ENCODE measurements at places on chromosomes 5 and 9.

DNA sequence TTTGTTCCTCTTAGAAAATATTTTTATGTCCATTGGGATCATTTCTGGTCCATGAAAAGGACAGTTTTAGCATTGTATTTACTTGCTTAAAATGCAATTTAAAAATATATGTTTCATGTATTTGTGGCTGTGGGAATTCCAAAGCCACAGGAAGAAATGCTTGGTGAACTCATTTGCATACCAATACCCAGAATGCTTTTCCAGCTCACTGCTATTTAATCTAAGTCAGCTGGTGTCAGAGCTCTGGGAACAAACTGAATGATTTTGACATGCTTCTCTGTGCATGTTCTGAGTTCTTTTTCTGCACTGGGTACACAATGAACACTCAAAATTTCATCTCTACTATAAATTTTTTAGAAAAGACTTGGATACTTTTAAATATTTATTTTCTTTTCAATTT, 482.8 kb upstream of the ARRDC3 start:
- H3K27ac ChIP-seq, result no peak overlapping the region
- H3K4me1 ChIP-seq, result no peaks in the 10 kb centered on the region
- no peaks in the 10 kb centered on the region for H3K36me3 ChIP-seq
- H3K27me3 ChIP-seq, result no peaks in the 10 kb centered on the region
- no peak for DNase-seq

DNA sequence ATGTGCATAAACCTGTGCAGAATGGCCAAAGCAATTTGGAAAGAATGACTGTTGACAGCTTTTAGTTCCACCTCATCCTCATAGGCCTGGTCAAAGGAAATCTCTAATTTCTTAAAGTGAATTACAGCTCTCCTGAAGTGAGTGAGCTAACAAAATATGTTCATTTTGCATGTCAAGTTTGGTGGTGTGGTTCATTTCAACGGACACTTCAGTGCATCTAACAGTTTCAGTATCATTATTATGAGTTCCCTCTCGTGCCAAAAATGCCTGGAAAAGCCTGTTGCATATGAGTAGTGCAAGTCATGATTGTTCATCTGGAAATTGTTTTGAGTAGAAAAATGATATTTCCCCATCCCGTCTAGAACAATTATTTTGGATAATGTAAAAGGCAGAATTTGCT, 53.2 kb upstream of the HMHB1 start:
- H3K36me3 ChIP-seq, result no peaks in the 10 kb centered on the region
- no peak overlapping the region for H3K27ac ChIP-seq
- DNase-seq, result no peak
- H3K27me3 ChIP-seq, result no peaks in the 10 kb centered on the region
- H3K4me1 ChIP-seq, result no peaks in the 10 kb centered on the region

DNA sequence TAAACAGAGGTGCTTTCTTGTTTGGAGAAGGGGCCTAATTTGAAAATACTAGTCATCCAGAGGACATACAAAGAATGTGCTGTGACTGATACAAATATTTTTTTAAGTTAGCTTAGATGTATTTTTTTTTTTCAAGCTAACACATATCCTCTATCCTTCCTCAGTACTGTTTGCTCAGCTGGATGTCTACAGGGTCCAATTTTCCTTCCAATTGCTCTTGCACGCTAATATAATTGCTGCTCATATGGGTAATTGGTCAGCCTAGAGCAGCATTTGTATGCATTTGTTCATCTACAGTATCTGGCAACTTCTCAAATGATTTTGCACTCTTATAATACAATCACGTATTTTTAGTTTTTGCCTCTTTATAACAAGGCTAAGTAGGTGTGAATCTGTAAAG, 84.7 kb downstream of the ZDHHC21 start:
- no peak for DNase-seq
- no peaks in the 10 kb centered on the region for H3K27me3 ChIP-seq
- H3K4me1 ChIP-seq, result no peaks in the 10 kb centered on the region
- no peak overlapping the region for H3K27ac ChIP-seq
- H3K36me3 ChIP-seq, result no peaks in the 10 kb centered on the region

DNA sequence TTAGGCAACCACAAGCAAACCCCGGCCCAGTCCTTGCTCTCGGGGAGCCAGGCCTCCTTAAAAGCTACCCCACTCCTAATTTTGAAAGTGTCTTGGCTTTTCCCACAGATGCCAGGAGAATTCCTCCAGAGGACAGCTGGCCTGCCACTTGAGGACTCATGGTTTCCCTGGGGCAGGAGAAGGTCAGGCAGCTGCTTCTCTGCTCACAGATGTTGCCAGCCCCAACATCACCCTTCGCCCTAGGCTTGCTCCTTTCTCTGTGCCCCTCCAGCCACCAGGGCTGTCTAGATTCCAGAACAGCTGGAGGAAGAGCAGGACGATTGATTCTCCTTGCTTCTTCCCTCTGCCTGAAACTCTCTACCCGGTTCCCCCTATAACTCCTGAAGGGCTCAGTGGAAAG, 8.5 kb downstream of the GGTA1 start:
- no peak overlapping the region for H3K27ac ChIP-seq
- H3K36me3 ChIP-seq, result no peaks in the 10 kb centered on the region
- no peaks in the 10 kb centered on the region for H3K27me3 ChIP-seq
- DNase-seq, result no peak
- H3K4me1 ChIP-seq, result no peaks in the 10 kb centered on the region
- H3K4me3 ChIP-seq, result no peak overlapping the region

GRCh38 chr5:155052532-155052931, 39.0 kb downstream of the KIF4B start:
- DNase-seq, result no peak
- no peaks in the 10 kb centered on the region for H3K36me3 ChIP-seq
- H3K4me3 ChIP-seq, result no peak overlapping the region
- H3K4me1 ChIP-seq, result no peaks in the 10 kb centered on the region
- no peak overlapping the region for H3K27ac ChIP-seq

DNA sequence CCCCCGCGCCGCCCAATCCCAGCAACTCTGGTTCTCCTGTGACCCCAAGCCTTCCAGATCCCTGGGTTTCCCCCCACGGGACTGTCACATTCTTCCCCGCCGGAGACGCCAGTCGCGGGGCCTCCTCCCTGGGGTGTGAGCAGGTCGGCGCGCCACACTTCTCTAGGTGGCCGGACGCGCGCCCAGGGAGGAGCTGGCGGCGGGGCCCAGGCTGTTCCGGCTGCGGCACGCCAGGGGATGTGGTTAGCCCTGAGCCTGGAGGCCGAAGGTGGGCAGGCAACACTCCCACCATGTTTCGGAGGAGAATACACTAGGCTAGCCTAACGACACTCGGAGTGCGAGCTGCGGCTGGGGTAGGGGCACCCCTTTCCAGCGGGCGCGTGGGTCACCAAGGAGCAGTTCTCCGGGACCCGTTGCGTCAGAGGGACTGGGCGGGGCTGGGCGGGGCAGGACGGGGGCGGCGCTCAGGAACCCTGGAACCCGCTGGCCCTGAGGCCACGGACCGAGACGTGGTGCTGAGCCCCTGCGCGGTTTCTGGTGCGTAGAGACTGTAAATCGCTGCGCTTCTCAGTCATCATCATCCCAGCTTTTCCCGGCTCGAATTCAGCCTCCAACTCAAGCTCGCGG, at the start of gene SLC27A6:
SLC27A6 (plus strand) TSS at position 478 of the 627 bp plus-strand sequence. CDS start 650 bp downstream, outside the sequence.
- DNase-seq, result no peak
- no peaks in the 10 kb centered on the region for H3K27me3 ChIP-seq
- no peaks in the 10 kb centered on the region for H3K36me3 ChIP-seq

DNA sequence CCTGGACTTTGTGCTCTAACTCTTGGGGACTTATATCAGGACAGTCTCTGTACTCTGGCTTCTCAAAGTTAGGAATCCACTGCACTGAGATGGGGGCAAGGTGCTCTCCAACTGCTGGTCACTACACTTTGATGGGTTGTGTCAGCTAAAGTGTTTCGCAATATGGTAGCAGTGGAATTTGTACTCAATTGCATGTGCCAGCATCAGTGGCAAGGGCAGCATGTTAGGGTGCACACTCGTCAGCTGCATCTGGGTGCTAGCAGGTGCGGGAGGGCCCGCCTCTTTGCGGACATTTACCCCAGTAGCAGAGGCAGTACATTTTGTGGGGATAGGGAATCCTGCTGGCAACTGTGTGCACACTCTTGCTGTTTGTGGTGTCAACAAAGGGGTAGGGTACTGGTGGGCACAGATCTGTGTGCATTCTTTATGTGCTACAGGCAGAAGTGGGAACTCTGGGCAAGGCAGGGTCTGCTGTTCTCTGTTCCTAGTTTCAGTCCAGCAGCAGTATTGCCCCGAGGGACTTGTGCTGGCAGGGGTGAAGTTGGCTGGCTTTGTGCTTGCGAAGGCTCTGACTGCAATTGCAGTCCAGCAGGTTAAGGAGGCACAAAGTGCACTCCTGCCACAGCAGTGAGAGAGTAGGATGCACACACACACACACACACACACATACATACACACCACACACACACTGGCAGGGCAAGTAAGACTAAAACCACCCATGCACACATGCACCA, 924.8 kb upstream of the CDH9 start:
- no peak for DNase-seq
- no peaks in the 10 kb centered on the region for H3K36me3 ChIP-seq
- H3K4me3 ChIP-seq, result no peak overlapping the region
- H3K27ac ChIP-seq, result no peak overlapping the region
- H3K27me3 ChIP-seq, result no peaks in the 10 kb centered on the region
- no peaks in the 10 kb centered on the region for H3K4me1 ChIP-seq
